ENCODE measurements at places on chromosomes 12 and 14. TPM values are rescaled to one million over a fixed set of nuclear protein-coding genes. Genes with fewer than 3 reads are reported as not detected.

RHEBL1 gene
- 0.27 TPM for total RNA-seq

SVOP gene
- 0.15 TPM for total RNA-seq

HOXC4 gene
- not detected for total RNA-seq

LRIG3 gene
- 79.9 TPM for total RNA-seq

MANSC4 gene
- total RNA-seq, result not detected

KCNA1 gene
- total RNA-seq, result not detected

KLRC3 gene
- not detected for total RNA-seq

USP44 gene
- 0.22 TPM for total RNA-seq

MYO1H gene
- not detected for total RNA-seq

GLIPR1 gene
- total RNA-seq, result 11.0 TPM

CLEC2A gene
- not detected for total RNA-seq

TBK1 gene
- total RNA-seq, result 14.8 TPM

ACSM4 gene
- total RNA-seq, result not detected

ESPL1 gene
- total RNA-seq, result 34.6 TPM

KLRG1 gene
- 1.0 TPM for total RNA-seq

C12orf54 gene
- total RNA-seq, result not detected

KDM5A gene
- total RNA-seq, result 64.3 TPM

HPD gene
- 0.27 TPM for total RNA-seq

AHNAK2 gene
- 5.1 TPM for total RNA-seq

TC2N gene
- total RNA-seq, result 67.6 TPM

TMEM179 gene
- total RNA-seq, result 0.69 TPM

NUP37 gene
- 25.6 TPM for total RNA-seq

RASSF9 gene
- 0.32 TPM for total RNA-seq

CPNE6 gene
- not detected for total RNA-seq

PLEKHD1 gene
- total RNA-seq, result 0.05 TPM

TAS2R20 gene
- total RNA-seq, result 1.0 TPM

APEX1 gene
- 119 TPM for total RNA-seq

ASPG gene
- 7.5 TPM for total RNA-seq

GUCY2C gene
- total RNA-seq, result 52.2 TPM

CFL2 gene
- total RNA-seq, result 7.0 TPM

LMO3 gene
- 0.72 TPM for total RNA-seq

UBR7 gene
- total RNA-seq, result 22.4 TPM

ISM2 gene
- 1.2 TPM for total RNA-seq

VWF gene
- total RNA-seq, result 63.2 TPM

AQP6 gene
- total RNA-seq, result not detected

SYT1 gene
- 0.94 TPM for total RNA-seq

KLHL33 gene
- 0.05 TPM for total RNA-seq

RNASE3 gene
- not detected for total RNA-seq

GTF2A1 gene
- total RNA-seq, result 26.6 TPM
